ENCODE measurements at places on chromosomes 6 and 20.

- DNase-seq = no peak
These were observed 12.1 kb downstream of the BPIFB3 start for GRCh38 chr20:33065785-33066184.

- no peak for DNase-seq
These were observed 216.2 kb downstream of the UST start for GRCh38 chr6:148962854-148963515.

DNA sequence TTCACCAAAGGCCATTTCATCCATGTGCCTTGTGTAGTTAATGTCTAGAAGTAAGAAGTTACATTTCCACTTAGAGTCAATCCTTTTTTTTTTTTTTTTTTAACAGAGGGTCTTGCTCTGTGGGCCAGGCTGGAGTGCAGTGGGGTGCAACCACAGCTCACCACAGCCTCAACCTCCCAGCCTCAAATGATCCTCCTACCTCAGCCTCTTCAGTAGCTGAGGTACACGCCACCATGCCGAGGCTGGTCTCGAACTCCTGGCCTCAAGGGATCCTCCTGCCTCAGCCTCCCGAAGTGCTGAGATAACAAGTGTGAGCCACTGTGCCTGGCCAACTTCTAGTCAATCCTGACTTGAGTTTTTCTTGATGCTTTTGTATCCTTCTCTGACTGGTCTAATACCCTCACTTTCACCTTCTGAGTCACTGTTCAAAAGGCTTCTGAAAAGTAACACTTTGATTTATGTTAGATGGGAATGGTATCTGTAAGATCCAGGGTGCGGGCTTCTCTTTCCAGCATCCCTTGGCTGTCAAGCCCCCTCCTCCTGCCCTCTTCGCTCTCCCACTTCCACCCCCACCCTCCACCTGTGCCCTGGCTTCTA lies 22.1 kb downstream of the TRAM2 start:
- no peak for DNase-seq

DNA sequence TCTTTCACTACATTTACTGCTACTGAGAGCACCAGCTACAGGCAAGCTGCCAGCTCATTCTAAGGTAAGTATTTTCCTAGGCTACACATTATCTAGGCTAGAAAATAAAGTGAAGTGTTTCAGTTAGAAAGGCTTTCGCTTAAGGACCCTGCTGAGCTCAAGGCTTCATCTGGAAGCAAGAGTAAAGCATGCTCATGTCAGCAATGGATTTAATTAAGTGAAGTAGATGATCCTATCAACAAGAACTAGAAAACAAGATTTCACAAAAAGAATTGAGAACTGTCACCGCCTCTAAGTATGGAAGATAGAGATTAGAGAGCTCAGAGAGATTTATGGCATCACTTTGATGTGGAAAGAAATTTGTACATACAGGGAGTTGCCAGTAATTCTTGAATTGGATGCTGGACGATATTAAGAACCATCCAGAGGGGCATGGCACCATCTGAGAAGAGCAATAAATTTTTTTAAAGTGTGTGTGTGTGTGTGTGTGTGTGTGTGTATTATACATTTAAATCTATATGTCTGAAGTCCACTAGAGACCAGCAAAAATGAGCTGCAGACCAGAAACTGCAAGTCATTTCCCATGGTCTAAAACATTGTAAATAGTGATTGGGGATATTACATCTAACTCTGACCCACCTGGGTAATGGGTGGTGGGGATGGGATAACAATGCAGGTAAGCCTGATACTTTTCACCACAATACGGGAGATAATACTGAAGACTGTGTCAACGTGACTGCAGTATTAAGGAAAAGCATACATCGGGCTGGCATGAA lies 105.2 kb upstream of the MAP7 start:
- DNase-seq = no peak

GRCh38 chr20:50838707-50839385 lies 44.0 kb downstream of the BCAS4 start:
- DNase-seq = no peak

GRCh38 chr6:37633581-37634237 lies 64.0 kb downstream of the MDGA1 start:
- DNase-seq = no peak

DNA sequence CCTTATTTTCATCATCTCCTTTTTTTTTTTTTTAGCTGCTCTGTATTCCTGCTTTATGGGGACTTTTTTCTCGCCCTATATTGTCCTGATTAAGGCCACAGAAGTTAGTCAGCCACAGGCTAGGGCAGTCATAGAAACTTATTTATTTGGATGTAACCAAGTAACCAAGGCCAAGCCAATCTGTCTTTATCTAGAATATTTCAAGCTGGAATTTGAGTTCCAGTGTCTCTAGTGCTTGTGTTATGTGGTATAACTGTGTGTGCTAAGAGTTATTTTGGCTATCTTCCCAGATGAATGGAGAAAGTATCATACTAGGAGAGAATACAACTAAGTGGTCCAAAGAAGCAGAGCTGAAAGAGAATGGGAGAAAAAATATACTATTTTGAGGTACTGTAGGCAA lies 751.5 kb downstream of the CBLN4 start:
- no peak for DNase-seq

- DNase-seq = no peak
These were observed 92.1 kb downstream of the RIN2 start for GRCh38 chr20:19850198-19850533.

DNA sequence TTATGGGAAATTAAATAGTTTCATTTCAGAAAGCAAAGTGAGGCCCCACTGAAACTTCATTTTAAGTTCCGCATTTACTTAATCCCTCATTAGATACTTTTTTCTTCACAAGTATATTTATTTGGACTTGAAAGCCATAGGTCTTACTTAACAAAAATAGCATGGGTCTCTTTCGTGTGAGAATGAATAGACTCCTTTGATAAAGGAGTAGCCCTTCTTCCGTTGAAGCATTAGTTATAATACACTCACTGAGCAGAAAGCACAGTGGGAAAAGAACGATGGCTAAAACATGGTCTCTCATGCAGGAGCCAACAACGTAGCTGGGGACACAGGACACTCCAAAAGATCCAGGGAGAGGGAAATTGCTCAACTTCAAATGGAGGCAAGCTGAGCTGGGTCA lies 130.4 kb downstream of the SLC23A2 start:
- no peak for DNase-seq

DNA sequence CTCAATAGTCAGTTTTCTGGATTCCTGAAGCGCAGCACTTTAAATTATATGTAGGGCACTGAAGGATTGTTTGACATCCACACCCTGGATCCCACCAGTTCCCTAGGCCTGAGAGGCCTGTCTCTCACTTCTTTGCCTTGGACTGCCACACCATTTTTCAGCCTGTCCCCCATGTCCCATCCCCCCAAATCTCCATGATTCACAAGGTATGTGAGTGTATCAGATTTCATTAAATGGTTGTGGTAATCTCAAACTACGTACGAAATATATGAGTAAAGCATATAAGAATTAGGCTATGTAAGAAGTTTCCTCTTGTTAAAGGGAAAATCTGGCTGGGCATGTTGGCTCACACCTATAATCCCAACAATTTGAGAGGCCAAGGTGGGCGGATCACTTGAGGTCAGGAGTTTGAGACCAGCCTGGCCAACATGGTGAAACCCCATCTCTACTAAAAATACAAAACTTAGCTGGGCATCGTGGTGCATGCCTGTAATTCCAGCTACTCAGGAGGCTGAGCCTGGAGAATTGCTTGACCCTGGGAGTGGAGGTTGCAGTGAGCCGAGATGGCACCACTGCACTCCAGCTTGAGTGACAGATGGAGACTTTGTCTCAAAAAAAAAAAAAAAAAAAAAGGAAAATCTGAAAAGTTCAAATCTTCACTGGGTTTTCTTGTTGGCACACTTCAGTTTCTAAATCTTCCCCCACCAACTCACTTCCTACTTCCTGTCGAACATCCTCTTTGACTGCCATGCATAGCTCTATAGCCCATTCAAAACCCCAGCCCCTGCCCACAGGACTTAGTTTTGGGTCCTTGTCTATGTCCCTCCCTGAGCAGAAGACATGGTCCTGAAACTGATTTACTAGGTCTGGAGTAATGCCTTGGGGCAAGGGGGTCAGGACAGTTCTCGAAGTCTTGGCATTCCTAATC lies 97.3 kb upstream of the SHLD1 start:
- no peak for DNase-seq

DNA sequence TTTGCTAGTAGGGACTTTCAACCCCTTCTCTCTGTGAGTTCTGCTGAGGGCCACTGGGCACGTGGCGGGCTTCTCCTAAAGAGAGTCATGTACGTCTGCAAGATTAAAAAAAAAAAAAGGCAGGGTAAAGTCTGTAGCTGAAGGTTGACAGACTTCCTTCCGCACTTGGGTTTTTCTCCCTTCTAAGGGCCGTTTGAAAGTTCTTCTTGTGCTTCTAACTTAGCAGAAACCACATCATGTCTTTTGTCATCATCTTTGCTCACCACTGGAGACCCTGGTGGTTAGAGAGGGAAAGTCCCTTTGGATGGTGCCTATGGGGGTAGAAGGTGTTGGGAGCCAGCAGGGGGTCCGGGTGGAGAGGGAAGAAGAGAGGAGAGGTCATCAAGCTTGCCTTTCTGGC lies 31.4 kb downstream of the PRDM1 start:
- no peak for DNase-seq

DNA sequence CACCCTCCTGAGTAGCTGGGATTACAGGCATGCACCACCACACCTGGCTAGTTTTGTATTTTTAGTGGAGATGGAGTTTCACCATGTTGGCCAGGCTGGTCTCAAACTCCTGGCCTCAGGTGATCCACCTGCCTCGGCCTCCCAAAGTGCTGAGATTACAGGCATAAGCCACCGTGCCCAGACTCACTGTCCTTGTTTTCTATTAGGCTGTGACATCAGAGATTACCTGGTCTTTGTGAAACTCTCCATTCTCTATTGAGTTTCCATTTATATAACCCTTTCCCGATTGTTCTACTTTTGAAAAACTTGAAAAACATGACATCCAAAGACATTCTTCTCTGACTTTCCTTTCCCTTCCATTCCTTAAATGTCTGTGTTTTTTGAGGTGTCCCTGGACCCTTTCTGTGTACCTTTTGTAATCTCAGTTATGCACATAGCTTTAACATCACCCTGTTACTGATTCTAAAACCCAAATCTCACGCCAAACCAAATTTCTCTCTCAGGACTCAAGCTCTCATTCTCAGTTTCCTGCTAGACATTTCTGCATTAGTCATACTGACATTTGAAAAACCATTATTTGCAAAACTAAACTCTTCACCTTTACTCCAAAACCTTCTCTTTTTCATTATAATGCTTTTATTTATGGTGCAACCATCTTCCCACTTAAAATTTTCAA lies 137.0 kb downstream of the KHDC1L start:
- DNase-seq = peak; percentile 18

DNA sequence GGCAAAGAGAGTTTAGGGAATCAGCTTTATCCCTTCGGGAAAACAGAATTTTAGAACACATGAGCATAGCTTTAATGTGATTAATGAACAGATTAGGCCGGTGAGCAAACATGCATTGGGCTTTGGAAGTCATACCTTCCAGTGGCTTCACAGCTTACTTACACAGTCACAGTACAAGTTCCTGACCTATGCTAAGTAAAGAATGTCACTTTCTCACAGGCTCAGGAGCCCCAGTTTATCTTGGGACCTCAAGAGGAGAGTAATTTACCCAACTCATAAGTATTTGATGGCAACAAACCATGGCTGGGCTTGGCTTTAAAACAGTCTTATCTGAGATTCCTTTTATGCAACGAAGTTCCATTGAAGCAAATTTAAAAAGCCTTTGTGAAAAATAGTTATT lies 195.9 kb downstream of the AKAP7 start:
- no peak for DNase-seq

DNA sequence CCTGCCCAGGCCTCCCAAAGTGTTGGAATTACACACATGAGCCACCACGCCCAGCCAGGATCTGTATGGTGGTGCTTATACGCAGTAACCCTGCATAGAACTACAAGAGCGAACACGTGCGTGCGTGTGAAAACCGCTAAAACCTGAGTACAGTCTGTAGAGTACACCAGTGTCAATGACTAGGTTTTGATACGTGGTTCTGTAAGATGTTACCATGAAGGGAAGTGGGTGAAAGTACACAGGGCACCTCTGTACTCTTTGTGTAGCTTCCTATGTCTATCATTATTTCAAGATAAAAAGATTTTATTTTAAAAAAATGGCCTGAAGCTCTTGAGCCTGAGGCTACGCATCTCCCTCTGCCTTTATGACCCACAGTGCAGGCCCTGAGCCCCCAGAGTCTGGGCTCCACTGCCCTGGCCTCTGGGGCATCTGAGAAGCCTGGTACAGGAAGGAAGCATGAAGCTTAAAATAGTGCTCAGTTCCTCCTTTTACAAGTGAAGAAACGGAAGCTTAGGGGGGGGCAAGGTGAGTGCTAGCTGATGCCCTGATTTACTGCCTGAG lies 21.6 kb downstream of the LY86 start:
- peak; percentile 62 for DNase-seq

- DNase-seq = no peak
These were observed 49.1 kb downstream of the TTI1 start for GRCh38 chr20:37984018-37984785.

- DNase-seq = no peak
These were observed 54.4 kb downstream of the TGM2 start for GRCh38 chr20:38110525-38111178.

DNA sequence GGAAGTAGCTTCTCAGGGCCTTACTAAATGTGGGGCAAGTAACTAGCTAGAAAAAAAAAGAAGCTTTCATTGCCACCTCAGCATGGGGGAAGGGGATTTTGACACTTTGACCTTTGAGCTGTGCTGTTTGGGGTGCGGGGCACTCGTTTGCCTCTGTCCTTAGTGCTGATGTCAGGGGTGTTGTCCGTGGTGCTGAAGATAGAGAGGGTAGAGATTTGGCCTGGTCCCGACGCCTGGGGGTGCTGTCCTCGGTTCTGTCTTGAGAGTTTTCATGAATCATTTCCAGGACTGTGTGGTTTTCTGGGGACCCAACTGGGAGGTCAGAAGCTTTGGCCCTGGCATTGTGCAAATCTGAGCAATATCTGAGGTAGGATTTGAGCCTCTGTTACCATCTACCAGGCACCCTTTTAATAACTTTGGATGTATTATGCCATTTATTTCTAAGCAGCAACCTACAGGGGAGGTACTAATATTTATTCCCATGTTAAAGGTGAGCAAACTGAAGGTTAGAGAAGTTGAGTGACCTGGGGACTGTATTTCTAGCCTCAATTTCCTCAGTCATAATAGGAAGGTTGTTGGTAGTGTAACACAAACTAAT lies 78.0 kb downstream of the DLGAP4 start:
- no peak for DNase-seq

DNA sequence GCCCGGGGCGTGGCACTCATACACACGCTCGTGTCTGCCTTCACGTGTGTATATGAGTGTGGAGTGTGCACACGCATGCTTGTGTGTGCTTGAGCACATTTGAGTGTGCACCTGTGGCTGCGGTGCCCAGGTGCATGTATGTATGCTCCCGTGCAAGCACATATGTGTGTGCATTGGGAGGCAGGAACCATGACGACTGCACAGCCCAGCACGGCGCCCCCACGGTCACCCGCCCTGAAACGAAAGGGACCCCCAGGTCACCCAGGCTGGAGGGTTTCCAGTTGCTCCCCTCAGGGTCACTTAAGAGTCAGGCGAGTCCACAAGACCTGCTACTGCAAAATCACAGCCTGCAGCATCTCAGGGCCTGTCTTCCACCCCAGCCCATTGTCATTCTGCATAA lies 94.7 kb downstream of the YTHDF1 start:
- no peak for DNase-seq

- no peak for DNase-seq
These were observed 29.8 kb upstream of the AHI1 start for GRCh38 chr6:135527116-135527959.

- no peak for DNase-seq
These were observed 751.4 kb upstream of the DEFB115 start for GRCh38 chr20:30506100-30506499.
